ENCODE measurements at places on chromosomes 6 and 20.
A peak's percentile ranks its signal among the peaks of the same experiment; 100 is the strongest.

DNA sequence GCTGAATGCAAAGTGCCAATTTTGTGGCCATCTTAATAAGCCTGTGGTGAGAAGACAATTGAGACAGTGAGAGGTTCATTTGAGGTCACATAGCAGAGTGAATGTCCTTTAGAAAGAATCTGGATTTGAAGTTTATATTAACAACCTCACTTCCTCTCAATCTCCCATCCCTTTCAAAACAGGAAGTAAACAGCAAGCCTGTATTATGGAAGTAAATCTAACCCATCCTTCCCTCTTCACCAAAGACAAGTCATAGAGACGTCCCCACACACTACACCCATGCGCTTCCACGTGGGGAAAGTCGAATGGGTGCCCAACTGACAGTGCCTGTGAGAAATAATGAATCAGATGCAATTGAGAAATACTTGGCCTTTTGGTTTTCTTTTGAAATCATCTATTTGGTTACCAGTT lies 28.8 kb upstream of the CCND3 start:
- H3K4me3 ChIP-seq: no peak overlapping the region
- H3K36me3 ChIP-seq: peaks cover 11% of the 10 kb centered on the region
- no peaks in the 10 kb centered on the region for H3K27me3 ChIP-seq
- no peak for DNase-seq

DNA sequence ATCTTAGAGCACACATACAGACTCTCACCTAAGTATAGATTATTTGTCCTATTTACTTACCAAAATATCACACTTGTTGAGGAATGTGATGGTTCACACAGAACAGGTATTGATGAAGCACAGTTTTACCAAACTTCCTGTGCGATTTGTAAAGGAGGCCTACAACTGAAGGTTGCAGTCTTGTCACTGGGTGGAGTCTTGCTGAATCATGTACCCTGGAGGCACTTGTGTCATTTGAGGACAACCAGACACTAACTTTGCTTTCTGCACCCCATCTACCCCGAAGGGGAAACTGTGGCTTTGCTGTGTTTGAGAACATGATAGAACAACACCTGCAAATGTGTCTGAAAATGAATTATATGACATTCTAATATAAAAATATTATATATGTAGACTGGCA lies 32.4 kb upstream of the HINT3 start:
- peaks cover 19% of the 10 kb centered on the region for H3K36me3 ChIP-seq
- H3K4me3 ChIP-seq: no peak overlapping the region
- peak overlapping the region; percentile 40 for H3K27ac ChIP-seq
- H3K4me1 ChIP-seq: peaks cover 3% of the 10 kb centered on the region

- peaks cover 4% of the 10 kb centered on the region for H3K27me3 ChIP-seq
- H3K27ac ChIP-seq: no peak overlapping the region
- no peak for DNase-seq
- no peaks in the 10 kb centered on the region for H3K4me1 ChIP-seq
- H3K36me3 ChIP-seq: no peaks in the 10 kb centered on the region
Observed at GRCh38 chr20:24181151-24181550, 192.6 kb upstream of the GGTLC1 start.

DNA sequence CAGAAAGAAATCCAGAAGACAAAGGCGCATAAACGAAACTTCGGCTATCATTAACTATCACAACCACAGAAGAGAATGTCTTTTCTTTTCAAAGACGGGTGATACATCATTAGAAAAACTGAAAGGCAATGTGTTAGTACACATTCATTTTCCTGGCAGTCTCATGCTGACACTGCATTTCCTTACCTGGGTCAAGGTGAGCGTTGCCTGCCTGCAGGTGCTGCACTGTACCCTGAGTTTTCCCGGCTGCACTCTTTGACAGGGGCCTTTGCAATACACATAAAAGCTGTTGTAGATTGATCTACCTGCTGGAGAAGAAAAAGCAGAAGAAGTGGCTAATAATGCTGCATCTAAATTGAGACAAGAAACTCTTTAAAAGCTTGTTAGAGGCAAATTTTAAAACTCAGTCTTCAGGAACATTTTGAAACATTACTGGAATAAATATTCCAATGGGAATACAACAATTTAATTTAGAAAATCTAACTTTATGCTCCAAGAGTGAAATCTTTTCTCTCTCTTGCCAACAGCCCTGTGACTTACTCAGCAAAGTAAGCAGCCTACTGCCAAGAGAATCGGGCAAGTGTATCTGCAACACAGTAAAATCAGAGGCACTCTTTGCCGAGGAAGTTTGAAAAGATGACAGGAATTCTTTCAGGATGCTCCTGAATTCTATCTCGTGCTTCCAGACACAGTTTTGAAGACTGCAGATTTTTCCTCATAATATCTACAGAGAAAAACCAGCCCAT lies 526.4 kb downstream of the PRKN start:
- no peaks in the 10 kb centered on the region for H3K4me1 ChIP-seq
- DNase-seq: no peak
- no peaks in the 10 kb centered on the region for H3K27me3 ChIP-seq
- no peak overlapping the region for H3K27ac ChIP-seq

GRCh38 chr6:40931931-40932330 lies 107.1 kb downstream of the UNC5CL start:
- no peak overlapping the region for H3K27ac ChIP-seq
- no peaks in the 10 kb centered on the region for H3K36me3 ChIP-seq
- DNase-seq: no peak
- no peak overlapping the region for H3K4me3 ChIP-seq
- no peaks in the 10 kb centered on the region for H3K27me3 ChIP-seq

DNA sequence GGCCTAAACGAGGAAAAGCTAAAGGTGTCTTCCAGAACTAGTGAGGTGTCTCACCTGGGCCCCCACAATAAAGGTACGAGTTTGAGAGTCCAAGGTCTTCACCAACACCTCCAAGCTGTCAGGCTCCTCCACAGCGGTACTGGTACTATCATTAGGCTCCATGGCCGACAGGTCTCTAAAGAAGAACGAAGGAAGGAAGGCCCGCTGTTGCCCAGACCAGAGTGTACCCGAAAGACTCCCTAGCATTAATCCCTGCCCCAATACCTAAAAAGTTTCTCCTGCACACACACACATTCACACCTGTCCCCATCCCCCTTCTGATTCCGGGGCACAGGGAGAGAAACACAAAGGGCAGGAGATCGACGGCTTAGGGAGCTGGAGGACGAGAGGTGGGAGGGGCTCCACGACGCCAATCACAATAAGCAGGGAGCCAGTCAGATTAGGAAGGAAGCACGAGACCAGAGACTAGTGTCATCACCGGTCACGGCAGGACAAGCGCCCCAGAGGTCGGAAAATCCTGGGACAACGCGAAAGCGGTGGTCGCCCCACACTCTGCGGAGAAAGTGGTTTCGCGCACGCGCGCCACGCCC lies 764 bp downstream of the BAG6 start:
- H3K27me3 ChIP-seq: no peaks in the 10 kb centered on the region
- peaks cover 20% of the 10 kb centered on the region for H3K4me1 ChIP-seq
- peak overlapping the region; percentile 97 for H3K4me3 ChIP-seq
- H3K27ac ChIP-seq: peak overlapping the region; percentile 94
- DNase-seq: no peak

DNA sequence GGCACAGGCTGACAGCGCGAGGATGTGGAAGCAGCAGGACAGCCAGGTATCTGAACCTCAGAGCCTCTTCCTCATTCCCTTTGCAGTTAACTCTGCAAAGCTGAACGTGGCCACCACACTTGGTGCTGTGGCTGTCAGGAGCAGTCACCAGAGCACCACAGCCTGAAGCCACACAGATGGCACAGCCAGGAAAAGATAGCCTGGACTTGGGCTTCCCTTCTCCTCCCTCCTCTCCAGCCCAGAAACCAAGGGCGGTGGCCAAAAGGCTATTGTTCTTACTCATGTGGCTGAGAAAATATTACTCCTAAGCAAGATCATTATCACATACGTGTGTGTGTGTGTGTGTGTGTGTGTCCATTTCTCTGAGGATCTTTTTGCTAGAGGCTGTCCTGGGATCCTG lies 39.8 kb downstream of the CD164 start:
- no peak for DNase-seq
- H3K4me3 ChIP-seq: no peak overlapping the region
- H3K27ac ChIP-seq: no peak overlapping the region

- peaks cover 46% of the 10 kb centered on the region for H3K4me1 ChIP-seq
- no peak for DNase-seq
- H3K27ac ChIP-seq: no peak overlapping the region
- H3K4me3 ChIP-seq: no peak overlapping the region
- no peaks in the 10 kb centered on the region for H3K36me3 ChIP-seq
- H3K27me3 ChIP-seq: no peaks in the 10 kb centered on the region
Observed at GRCh38 chr6:167125410-167125809, 2.5 kb downstream of the CCR6 start.

DNA sequence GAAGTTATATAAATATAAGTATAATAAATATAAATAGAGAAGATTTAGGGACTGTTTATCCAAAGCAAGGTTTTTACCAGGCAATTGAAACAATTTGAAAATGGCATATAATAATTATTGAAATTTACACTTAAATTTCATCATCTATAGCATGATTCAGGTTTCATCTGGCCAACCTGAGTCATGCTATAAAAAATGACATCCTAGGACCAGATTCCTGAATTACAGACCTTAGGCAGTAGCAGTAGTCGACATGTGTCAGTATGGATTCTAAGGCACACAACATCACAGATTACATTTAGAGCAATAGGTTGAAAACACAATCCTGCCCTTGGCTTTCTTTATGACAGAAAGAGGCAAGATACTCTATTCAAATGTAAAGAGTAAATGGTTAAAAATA lies 592.3 kb downstream of the PHF3 start:
- H3K4me3 ChIP-seq: no peak overlapping the region
- H3K27me3 ChIP-seq: no peaks in the 10 kb centered on the region
- no peak overlapping the region for H3K27ac ChIP-seq
- DNase-seq: no peak
- no peaks in the 10 kb centered on the region for H3K36me3 ChIP-seq
- H3K4me1 ChIP-seq: no peaks in the 10 kb centered on the region

DNA sequence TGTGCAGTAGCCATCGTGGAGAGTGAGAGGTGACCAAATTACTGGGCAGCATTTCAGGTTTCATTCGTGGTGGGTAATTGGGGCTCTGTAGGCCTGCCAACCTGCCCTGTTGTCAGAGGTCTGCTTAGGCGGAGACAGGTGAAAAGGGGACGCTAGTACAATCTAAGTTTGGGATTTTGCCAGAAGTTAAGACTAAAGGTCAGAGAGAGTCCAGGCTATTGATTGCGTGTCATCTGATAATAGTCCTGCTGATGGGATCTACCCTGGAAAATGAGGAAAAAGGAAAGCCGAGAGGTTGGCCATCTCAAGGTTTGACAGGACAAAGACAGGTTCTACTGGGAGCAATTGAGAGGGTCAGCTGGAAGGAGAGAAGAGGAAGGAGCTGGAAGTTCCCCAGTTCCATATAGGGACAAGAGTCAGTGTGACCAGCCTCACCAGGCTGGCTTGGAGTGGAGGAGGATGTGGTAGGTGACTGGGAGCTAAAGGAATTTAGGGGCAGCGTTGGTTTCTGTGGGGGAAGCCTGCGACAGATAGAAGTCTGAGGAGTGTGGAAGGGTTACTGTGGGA lies 10.9 kb downstream of the ARFGEF2 start:
- no peaks in the 10 kb centered on the region for H3K36me3 ChIP-seq
- no peak overlapping the region for H3K27ac ChIP-seq
- no peak overlapping the region for H3K4me3 ChIP-seq
- no peaks in the 10 kb centered on the region for H3K27me3 ChIP-seq

DNA sequence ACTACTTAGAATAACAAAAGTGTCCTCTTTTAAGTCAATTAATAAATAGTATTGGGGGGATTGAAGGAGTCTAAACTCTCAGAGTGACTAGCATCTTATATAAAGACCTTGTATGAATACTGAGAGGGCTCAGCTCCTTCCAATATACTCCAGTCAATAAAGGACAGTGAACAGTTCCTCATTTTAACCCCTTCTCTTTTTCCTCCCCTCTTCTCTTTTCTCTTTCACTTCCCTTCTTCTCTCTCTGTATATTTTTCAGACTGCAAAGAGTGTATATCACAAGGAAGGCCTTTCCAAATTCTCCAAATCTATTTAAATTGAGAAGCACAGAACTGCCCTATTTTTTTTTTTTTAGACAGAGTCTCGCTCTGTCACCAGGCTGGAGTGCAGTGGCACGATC lies 99.5 kb downstream of the CD164 start:
- DNase-seq: no peak
- no peak overlapping the region for H3K4me3 ChIP-seq
- no peaks in the 10 kb centered on the region for H3K27me3 ChIP-seq

GRCh38 chr20:46699651-46700359 lies 9.6 kb upstream of the SLC2A10 start:
- H3K4me3 ChIP-seq: no peak overlapping the region
- H3K36me3 ChIP-seq: no peaks in the 10 kb centered on the region
- H3K27ac ChIP-seq: no peak overlapping the region
- DNase-seq: no peak

DNA sequence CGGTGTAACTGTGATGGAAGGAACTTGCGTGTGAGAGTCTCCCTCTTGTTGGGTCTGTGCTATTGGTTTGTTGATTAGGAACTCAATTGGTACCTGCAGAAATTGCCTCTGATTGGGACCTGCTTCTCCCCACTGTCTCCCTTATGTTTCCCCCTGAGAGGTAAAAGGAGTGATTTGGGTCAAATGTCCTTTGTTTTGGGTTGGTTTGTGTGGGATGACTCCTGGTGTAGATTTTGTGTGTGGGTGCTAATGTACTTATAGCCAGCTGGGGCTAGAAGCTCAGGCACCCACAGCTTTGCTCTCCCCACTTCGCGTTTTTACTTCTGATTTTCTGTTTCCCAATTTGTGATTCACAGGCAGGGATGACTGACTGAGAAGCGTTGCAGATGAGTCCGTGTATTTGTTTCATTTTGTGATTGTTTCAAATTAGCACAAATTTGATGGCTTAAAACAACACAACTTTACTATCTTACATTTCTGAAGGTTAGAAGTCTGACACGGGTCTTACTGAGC lies 79.1 kb downstream of the UTRN start:
- no peak overlapping the region for H3K27ac ChIP-seq
- H3K4me1 ChIP-seq: peaks cover 27% of the 10 kb centered on the region
- H3K27me3 ChIP-seq: no peaks in the 10 kb centered on the region
- DNase-seq: no peak

DNA sequence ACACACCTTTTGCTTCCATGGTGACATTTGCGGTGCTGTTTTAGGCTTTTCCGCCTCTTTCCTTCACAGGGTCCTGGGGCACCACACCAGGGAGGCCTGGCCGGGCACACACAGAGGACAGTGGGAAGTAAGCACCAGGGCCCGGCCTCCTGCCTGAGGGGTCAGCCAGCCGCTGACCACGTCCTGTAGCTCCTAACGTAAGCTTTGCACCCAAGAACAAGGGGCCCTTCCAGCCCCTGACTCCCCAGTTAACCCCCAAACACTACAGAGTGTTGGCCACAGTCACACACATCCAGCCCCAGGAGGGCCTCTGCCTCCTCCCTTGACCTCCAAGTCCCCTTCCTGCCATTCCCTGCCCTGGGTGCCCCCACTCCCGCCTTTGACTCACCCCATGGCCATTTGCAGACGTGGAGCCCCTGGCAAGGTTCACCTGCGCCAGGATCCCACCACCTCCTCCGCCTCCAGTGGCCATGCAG lies 54.7 kb downstream of the YTHDF1 start:
- no peaks in the 10 kb centered on the region for H3K27me3 ChIP-seq
- no peaks in the 10 kb centered on the region for H3K36me3 ChIP-seq
- H3K4me3 ChIP-seq: no peak overlapping the region
- no peaks in the 10 kb centered on the region for H3K4me1 ChIP-seq
- no peak overlapping the region for H3K27ac ChIP-seq
- no peak for DNase-seq

Data from CD8-positive, alpha-beta memory T cell (primary cell).